RPMI8226 (cell line): ENCODE measurements at places on chromosomes 11 and 22.

DNA sequence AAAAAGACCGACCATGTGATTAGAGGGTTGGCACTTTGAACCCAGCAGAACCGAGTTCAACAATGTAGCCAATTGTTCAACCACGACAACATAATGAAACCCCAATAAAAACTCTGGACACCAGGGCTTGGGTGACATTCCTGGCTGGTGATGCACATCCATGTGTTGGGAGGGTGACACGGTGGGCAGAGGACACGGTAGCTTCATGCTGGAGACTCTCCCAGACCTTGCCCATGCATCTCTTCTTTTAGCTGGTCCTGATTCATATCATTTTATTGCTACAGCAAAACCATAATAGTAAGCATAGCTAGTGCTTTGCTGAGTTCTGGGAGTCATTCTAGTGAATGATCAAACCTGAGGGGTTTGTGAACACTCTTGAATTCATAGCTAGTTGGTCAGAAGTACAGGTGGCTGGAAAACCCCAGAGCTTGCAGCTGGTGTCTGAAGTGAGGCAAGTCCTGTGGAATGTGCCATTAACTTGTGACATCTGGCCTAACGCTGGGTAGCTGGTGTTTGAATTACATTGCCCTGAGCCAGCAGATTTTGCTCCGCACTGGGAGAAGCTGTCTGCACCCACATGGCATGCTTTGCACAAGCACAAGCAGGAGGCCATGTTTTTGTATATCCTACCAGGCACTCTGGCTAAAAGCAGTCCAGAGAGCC lies 14.0 kb downstream of the RPUSD4 start:
- peak; percentile 90 for DNase-seq

- DNase-seq, result peak; percentile 53
These were observed 40.8 kb upstream of the GAL start for GRCh38 chr11:68643585-68643984.

GRCh38 chr11:88508759-88509581 lies 171.4 kb upstream of the CTSC start:
- no peak for DNase-seq

GRCh38 chr11:63673579-63673978 lies 2.4 kb upstream of the ATL3 start:
- no peak for DNase-seq

- DNase-seq, result no peak
These were observed 217.1 kb upstream of the KIRREL3 start for GRCh38 chr11:127217452-127218274.

DNA sequence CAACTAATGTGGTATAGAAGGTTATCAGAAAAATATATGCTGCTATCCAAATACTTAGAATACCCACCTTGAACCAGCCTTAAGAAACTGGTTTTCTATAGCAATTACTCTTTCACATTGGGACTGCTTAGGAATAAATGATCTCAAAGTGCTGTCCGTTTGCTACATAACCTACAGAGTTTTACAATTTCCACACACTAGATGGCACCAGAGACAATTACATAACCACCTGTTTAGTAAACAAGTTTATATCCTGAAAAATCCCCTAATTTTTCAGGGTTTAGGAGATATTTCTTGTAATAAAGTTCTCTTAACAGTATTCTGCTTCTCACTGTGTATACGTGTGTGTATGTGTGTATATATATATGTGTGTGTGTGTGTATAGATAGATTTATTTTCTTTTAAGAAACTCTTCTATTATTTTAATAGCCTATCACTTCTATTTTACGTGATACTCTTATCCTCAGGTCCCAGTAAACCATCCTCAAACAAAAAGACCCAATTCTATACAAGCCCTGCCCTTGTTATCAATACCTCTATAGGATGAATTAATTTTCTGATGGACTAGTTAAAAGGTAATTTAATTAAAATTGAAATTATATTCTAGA lies 6.7 kb upstream of the OR5I1 start:
- peak; percentile 58 for DNase-seq

- no peak for DNase-seq
These were observed 5.2 kb downstream of the OLFML1 start for GRCh38 chr11:7490535-7490934.

- no peak for DNase-seq
These were observed 29.2 kb upstream of the PGM2L1 start for GRCh38 chr11:74427384-74427886.

- no peak for DNase-seq
These were observed 8.4 kb downstream of the SLC25A45 start for GRCh38 chr11:65373839-65374580.

DNA sequence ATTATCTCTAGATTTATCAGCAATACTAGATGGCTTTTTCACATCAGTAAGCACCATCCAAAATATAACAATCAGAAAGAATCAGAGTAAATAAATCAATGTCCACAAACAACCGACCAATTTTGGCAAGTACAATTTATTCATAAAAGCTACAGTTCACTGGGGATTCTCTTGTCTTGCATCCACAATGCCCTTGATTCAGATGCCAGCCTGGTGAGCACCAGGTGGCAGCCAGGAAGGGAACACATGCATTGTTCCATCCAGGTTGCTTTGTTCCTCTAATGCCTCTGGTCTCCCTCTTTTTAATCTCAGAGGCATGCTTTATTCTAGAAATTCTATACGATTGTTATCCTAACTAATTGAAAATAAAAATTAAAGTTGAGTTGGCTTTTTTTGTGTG lies 242.1 kb upstream of the KIRREL3 start:
- DNase-seq, result no peak

DNA sequence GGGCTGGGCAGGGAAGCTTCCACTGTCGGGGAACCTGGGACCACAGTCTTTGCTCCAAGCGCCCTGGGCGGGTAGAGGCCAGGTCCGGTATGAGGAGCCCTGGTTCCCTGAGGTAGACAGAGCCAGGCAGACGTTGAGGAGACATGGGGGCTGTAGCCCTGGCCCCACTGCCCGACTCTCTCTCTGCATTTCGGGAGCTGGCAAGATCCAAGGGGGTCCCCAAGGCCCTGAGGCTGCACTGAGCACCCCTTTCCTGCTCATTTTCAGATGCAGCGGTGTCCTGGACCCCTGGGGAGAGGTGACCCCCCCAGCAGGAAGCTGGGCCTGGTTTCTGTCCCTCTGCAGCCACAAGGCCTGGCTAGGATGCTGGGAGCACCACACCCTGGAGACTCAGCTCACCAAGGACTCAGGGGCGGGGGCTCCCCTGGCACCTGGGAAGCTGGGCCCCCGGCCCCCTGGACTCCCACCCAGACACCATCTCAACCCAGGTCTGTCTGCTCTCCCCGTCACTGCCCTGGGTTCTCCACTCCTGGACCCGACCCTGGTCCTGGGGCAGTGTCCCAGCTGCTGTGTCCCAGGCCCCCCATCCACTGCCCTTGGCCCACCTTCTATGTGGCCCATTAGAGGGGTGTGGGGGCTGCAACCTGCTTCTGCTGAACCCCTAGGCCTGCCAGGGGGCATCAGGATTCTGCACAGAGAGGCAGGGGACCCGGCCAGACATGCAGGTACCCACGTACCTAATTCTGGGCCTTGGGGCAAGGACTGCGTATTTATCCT lies 15.0 kb upstream of the MUC6 start:
- no peak for DNase-seq

DNA sequence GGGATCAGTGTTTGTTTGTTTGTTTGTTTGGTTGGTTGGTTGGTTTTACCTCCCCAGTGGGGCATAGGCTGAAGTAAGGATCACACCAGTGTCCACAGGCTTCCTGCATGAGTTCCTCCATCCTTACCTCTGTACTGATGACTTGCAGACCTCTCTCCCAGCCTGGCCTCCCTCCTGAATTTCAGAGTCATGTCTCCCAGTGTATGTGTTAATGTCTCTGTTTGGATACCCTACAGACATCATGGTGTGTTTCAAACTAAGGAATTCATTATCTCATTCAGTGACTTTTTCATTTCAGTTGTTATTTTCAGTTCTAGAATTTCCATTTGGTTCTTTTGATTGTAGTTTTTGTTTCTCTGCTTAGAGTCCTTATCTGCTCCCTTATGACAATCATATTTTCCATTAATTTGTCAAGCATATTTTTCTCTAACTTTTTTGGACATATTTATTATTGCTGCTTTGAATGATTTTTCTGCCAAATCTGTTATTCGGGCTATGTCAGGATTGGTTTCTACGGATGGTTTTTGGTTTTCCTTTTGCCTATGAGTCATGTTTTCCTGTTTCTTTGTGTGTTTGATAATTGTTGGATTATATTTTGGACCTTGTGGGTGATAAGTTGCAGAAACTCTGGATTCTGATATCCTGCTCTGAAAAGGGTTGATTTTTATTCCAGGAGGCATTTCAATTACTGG lies 23.6 kb downstream of the MYEOV start:
- no peak for DNase-seq

- DNase-seq, result no peak
These were observed 9.2 kb downstream of the RRP8 start for GRCh38 chr11:6594142-6594768.

GRCh38 chr11:65776710-65777141 lies 4.0 kb downstream of the AP5B1 start:
- DNase-seq, result no peak

DNA sequence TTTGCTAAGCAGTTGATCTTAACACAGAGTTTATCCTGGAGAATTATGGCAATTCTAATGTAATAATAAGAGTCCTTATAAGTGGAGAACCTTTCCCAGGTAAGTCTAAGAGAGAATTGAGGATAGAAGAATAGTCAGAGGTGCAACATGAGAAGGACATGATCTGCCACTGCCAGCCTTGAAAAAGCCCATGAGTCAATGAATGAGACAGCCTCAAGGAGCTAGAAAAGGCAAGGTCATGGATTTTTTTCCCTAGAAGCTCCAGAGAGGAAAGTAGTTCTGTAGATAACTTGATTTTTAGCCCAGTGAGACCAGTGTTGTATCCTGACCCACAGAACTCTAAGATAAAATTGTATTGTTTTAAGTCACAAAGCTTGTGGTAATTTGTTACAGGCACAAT lies 16.9 kb downstream of the MS4A6A start:
- no peak for DNase-seq

GRCh38 chr11:112082729-112083128 lies 3.8 kb downstream of the TIMM8B start:
- DNase-seq, result no peak

- DNase-seq, result no peak
These were observed 7.4 kb downstream of the OR10D3 start for GRCh38 chr11:124190298-124191139.

DNA sequence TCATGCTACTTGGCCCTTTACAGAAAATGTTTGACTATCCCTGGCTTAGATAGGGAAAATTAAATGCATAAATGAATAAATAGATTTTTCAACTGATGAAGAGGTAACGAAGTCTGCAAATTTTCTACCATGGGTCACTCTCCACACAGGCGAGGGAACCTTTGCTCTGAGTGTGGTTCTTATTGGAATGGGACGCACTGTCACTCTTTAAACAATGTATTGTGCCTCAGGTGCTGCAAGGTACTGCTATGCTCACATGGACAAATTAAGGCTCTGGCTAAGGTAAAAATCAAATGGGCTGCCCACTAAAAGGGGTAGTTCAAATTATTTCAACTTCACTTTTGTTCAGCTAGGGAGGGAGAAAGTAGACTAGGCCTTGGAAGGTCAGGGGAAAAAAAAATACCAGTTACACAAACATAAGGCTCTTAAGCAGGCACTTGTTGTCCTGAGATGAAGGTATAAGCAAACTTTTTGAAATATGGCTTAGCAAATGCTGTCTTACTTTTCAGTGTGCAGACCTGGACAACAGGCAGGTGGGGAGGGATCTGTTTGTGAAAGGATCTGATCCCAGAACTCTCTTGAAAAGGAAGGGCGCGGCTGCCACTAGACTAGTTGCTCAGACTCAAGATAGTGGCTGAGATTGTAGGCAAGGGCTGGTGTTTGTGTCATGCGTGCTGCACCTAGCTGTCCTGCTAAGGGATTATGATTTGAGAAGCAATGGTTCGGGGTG lies 99.5 kb downstream of the ADAMTS15 start:
- no peak for DNase-seq

DNA sequence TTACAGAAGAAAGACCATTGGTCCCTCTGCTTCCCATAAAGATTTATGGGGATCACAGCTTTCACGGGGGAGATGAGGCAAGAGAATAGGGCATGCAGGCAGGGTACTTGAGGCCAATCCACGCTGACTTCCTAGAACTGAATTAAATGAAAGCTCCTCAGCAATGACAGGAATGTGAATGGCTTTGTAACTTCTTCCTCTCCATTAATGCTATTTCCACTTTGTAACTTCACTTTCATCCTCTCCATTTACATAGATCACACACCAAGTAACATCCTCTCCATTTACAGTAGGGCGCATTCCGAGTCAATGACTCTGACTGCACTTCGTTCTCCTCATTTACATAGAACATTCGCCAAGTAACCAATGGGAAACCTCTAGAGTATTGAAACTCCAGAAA lies 89.8 kb downstream of the PIWIL4 start:
- DNase-seq, result no peak

DNA sequence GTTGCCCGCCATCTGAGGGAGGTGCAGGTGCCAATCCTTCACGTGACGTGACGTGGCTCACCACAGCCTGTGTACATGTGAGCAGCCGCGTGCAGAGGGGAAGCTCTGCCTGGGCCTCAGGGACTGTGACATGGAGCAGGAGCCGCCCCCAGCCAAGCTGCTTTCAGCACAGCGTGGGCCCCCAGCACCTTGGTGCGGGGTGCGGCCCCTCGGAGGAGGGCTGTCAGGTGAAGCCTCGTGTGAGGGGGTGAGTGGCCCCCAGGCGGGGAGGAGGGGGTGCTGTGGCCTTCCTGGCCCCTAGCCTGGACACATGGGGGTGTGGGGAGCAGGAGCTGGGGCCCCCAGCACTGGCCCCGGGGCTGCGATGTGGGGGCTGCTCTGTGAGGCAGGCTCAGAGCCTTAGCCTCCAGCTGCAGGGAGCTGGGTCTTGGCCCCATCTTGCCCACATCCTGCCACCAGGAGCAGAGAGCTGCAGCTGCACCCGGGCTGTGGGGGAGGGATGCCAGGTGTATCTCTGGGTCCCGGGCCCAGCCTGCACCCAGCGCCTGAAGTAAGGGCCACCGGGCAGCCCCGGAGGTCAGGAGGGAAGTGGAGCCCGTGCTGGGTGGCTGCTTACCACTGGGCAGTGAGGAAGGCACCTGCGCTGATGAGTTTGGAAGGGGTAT lies at the start of gene ADORA2A:
ADORA2A (plus strand) TSS at position 100 of the 665 bp plus-strand sequence. CDS start 5,806 bp downstream, outside the sequence.
- DNase-seq, result peak; percentile 94

DNA sequence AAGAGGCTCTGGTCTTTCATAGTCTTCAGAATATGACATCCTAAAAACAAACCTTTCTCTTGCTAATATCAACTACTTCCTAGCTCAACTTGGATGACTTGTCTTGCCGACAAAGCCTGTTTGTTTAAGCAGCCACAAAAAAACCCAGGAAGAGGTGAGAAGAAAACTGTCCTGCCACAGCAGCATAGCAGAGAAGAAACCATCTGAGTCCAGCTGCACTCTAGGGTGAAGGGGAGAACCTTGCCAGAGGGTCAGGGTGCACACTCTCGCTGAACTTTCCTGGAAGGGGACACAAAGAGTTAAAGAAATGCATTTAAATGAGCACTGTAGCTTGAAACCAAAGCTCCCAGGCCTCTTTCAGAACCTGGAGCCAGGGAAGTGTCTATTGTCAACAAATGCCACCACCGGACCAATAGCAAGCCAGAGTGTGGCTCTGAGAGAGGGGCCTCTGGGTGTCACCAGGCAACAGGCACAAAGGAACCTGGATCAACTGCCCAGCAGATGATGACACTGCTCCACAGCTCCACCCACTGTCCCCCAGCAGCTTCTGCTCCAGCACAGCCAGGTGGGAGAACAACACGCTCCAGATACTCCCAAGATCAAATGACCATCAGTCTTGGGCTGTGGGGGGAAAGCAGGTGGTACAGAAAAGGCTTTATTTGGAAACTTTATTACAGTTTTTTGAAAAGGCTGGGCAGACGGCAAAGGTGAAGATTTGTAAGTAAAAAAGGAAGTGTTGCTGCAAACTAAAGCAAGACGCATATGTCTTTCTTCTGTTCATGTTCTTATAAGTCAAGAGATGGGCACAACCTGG lies 105.7 kb downstream of the RASSF10 start:
- DNase-seq, result peak; percentile 7
